ENCODE measurements at places on chromosomes 3 and 15.

DNA sequence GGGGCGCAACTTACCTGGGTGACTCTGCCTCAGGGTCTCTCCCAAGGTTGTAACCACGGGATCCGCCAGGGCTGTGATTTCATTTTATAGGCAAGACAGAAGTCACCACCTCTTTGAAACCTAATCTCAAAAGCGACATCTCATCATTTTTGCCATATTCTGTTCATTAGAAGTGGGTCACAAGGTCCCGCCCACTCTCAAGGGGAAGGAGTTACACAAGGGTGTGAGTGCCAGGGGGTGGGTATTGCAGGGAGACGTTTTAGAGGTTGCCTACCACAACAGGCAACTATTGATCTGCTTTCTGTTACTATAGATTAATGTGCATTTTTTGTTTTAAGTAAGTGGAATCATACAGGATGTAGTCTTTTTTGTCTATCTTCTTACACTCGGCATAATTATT, 56.6 kb upstream of the ADPGK start:
- no peak for DNase-seq

- DNase-seq: no peak
Measured at GRCh38 chr3:147729641-147730040, 320.5 kb downstream of the ZIC1 start.

- no peak for DNase-seq
Measured at GRCh38 chr3:62193586-62194345, 179.6 kb downstream of the FEZF2 start.

DNA sequence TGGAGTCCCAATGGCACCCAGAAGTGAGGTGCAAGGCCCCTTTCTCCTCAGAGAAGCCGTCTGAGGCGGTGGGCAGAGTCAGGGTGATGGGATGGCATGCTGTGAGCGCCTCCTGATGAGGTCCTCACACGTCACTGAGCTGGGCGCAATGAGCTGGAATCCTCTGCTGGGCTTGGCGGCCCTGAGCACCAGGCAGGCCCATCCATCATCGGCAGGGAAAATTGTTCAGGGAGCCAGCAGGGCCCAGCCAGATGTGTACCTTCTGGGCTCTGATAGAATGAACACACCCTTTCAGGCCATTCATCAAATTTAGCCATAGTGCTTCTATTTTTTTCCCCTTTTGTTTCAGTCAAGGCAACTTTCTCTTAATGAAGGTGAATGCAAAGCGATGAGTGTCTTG, 43.7 kb downstream of the FAM3D start:
- DNase-seq: no peak

- no peak for DNase-seq
Measured at GRCh38 chr15:53716909-53717876, 42.3 kb downstream of the WDR72 start.

DNA sequence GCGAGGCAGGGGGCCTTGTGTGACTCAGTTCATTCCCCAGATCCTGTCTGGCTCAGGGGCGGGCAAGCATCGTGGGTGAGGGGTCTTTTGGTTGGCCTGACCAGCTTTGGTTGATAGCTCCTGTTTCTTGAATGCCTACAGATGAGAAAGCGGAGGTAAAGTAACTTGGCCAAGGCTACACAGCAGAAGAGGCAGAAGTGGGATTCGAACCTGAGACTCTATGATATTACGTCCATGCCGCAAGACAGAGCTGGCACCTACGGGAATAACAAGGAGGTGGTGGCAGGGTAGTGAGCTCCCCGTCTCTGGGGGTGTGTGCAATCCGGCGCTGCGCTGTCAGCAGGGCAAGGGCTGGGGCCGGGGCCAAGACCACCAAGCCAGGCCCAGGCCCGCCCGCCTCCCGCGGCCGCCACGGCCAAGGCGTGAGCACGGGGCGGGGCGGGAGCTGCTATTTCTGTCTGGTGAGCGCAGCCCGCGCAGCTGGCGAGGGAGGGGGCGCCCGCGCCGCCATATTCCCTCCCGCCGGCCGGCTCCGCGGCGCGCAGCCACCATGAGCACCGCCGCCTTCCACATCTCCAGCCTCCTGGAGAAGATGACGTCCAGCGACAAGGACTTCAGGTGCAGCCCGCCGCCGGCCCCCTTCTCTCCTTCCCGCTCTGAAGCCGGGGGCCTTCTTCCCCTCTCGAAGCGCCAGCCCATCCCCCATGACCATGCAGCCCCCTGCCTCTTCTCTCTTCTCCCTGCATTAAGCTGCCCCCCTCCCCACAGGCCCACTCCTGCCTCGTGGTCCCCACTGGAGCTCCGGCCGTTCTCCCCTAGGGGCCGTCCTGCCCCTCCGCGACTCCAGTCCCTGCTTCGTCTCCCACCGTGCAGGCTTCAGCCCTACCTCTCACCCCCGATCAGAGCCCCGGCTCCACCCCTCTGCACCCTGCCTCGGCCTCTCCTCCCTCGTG, at the start of gene CAND2:
Gene CAND2 (plus strand): TSS at position 510 of the 953 bp plus-strand sequence. CDS start 41 bp downstream, at position 551.
- no peak for DNase-seq

- DNase-seq: no peak
Measured at GRCh38 chr3:43180027-43180426, 74.1 kb upstream of the POMGNT2 start.

Data from COLO829 (cell line).